ENCODE measurements at places on chromosomes 6 and 20.

DNA sequence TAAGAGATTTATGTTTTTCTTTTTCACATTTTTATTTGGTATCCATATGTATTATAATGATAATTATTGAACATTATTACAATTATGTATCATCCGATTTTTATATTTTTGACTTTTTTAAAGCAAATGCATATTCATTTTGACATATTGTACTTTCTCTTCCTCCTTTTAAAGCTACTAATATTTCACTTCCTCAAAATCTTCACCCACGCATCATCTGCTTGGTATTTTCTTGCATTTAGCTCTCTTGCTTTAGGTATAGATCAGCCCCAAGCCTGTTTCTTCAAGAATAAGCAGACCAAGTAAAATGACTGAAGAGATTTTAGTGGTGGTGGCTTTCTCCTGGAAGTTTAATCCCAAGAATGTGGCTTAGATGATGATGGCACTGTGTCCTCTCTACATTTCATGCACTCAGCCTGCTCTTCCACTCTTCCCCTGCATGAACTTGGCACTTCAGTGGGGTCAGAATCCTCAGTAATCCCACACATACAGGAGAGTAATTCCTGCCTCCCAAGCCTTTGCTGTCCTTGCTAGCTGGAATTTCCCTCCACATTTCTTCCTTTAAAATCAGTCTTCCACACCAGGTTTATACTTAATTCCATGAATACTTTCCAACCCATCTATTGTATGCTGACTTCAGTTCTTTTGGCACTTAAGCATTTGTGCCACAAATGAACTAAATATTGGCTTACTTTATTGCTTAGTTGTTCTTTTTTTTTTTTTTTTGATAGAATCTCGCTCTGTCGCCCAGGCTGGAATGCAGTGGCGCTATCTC lies 8.2 kb downstream of the NCOA7 start:
- DNase-seq = no peak

DNA sequence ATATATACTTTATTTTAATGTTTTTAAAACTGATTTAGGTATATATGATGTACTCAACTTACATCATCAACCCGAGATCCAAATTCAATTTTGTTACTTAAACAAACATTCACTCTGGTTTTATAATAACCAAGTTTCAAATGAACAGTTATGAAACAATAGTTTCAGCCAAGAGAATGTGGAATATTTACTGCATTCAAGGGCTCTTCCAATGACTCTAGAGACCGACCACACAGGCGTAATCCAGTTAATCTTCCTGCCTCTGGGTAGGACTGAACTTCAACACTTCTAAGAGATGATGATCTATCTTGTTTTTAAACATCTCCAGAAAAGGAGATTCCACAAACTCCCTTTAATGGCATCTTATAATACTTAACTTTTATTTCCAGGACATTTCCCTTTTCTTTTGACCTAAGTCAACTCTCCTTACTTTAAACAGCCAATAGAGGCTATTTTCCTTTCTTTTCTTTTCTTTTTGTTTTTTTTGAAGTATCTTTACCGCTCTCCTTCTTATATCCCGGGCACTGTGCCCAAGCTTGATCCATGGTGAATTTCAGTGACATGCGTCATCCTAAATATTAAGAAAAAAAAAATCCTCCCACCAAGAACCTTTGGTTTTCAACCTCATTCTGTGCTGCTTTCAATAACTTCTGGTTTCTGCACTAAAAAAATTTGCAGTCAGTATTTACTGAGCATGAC lies 110.1 kb downstream of the KIF13A start:
- DNase-seq = no peak

GRCh38 chr20:19739351-19739750 lies 18.7 kb upstream of the RIN2 start:
- DNase-seq = no peak

- DNase-seq = no peak
These were observed 38.8 kb downstream of the RNF24 start for GRCh38 chr20:3976511-3976910.

DNA sequence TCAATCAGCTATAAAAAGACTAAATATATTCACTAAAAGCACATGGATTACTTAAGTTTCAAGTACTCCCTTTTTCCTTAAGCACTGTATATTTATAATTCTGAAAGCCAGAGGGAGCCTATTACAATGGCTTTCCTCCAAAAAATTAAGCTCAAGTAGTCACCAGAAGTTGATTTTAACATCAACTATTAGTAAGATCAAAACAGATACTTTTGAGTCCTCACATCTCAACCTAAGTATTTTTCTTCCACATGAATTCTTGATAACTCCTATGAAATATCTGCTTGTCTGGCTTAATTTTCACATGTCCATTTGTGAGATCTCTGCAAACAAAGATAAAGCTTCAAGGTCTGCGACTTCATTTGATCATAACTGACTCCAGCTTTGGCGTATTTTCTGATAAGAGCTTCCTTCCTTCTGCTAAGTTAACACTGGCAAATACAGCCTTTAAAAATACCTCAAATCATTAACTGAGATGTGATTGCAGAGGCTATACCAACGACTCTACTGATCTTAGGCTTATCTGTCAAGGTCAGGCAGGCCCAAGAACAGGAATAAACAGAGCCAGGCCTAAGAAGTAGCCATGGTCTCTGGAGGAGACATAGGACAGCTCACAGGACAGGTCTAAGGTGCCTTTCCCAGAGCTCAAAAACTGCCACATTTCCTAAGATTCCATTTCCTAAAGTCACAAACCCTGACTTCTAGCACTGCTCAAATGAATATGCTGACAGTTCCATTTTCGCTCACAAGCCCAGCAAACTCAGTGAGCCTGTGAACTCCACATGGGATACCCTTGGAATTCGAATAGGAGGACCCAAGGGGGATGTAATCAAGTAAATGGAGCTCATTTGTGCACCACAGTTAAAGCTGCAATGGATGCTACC lies 10.0 kb downstream of the SNX5 start:
- DNase-seq = no peak
